Dermis microvascular lymphatic vessel endothelial cell (primary cell): ENCODE measurements at places on chromosomes 6 and 20. TPM values are rescaled to one million over a fixed set of nuclear protein-coding genes. Genes with fewer than 3 reads are reported as not detected.

DNA sequence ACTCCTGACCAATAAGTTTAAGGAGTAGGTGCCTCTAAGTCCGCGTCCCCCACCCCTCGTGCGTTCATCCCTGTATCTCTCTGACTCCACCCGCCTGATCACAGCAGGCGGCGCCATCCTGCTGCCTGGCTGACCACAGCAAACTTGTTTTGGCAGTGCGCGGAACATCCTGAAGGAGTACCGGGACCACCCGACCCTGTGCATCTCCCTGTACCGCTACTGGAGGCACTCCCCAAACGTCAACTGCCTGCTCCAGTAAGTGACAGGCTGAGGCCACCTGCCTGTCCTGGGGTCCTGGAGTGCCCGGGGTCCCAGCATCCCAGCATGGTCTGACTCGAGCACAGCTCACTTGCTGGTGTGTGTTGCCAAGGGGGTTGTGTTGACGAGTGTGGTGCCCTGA, 19.0 kb downstream of the PNLDC1 start:
- no peak for DNase-seq

- no peak for DNase-seq
Observed at GRCh38 chr20:63456429-63457284, 15.8 kb downstream of the KCNQ2 start.

DNA sequence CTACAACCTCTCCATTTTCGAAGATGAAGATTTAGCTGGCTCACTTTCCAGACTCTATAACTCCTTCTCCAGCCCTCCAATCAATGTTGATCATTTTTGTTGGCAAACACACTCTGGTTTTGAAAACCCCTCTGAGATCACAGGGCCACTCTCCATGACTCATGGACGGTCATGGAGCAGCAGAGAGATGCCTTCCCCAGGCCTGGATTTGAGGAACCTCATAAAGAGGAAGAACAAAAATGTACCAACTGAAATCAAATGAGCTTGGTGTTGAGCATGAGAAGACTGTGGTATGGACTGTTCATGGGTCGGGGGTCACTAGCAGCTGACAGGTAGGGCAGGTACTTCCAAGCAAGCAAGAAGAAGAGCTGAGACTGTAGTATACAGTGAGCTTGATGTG, 112.8 kb upstream of the INSM1 start:
- DNase-seq = no peak

- DNase-seq = no peak
Observed at GRCh38 chr6:114169763-114170162, 173.1 kb downstream of the HS3ST5 start.

DNA sequence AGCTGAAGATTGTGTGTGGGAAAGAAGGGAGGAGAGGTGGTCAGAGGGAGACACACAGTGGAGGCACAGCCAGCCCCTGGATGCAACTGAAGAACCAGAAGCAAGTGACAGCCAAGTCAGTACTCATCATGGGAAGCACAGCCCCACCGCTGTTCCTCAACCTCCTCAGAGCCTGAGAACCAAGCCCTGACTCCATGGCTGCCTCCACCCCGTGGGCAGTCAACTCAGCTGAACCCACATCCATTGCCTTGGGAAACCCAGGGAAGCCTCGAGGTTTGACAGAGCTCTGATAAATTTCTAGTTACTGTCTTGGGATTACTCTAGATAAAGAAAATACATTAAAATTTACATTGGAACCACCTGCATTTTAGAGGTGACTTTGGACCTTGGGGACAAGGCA, 29.6 kb downstream of the ALDH5A1 start:
- DNase-seq = no peak

GRCh38 chr6:33206027-33206863, 1.8 kb downstream of the HSD17B8 start:
- DNase-seq = no peak

DNA sequence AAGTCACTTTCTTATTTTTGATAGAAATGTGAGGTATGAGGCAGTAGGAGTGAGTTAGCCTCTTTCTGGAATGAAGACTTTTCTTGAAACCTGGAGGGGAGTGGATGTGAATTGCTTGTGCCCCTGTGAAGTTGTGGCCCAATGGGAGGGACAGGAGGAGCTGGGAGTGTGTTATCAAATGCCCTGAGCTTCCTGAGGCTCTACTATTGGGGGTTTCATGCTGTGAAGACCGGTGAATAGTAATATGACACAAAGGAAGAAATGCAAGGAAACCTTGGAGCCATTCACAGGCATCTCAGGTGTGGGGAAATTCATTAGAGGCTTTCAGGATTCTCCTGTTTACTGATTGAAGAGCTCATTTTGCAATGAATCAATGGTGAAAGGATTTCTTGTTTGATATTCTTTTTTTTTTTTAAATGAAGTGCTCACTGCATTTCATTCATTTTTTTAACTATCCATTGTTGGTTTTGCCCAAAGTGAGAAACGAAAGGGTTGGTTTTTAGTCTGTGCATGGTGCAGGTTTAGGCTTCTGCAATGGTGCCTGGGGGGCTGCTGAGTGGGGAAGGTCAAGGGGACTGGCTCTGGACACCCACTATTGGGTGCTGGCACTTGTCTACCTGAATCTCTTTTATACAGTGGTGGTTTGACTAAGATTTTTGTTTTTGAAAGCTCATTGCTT, 8.2 kb downstream of the RNF144B start:
- no peak for DNase-seq

DNA sequence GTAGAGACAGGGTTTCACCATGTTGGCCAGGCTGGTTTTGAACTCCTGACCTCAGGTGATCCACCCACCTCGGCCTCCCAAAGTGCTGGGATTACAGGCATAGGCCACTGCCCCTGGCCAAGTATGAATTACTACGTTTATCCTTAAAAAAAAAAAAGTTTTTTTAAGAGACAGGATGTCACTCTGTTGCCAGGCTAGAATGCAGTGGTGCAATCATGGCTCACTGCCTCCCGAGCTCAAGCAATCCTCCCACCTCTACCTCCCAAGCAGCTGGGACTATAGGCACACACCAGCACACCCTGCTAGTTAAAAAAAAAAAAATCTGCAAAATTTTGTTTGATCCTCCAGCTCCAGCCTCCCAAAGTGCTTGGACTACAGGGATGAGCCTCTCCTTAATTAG, 23.1 kb downstream of the IYD start:
- DNase-seq = no peak

- DNase-seq = no peak
Observed at GRCh38 chr6:89270951-89271721, 44.0 kb downstream of the GABRR2 start.

DNA sequence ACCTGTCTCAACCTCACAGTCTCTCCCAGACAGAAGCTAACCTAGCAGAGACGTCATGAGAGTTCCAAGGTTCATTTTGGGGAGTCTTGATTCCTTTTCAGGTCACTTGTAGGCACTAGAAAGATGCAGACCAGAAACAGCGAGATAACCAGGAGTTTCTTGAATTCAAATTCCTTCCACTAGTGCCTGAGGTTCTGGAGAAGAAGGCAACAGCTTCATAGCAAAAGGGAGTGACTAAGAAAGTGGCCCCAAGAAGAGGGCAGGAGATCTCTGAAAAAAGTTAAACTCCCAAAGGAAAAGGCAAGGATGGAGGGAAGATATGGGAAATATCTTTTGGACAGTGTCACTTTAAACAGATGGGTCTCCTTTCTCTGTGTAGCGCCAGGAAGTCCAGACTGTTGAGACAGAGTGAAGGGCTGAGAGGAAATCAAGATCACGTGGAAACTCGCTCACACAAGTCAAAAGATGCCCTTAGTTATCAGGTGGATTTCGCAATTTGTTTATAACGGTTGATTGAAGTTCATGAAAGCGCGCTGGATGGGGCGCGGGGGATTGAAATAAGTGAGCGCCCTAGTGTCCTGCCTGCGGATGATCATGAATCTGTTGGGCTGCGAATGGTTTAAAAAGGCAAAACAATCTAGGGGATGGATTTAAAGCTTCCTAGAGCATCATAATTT, 4.8 kb upstream of the PRSS16 start:
- DNase-seq = no peak

DNA sequence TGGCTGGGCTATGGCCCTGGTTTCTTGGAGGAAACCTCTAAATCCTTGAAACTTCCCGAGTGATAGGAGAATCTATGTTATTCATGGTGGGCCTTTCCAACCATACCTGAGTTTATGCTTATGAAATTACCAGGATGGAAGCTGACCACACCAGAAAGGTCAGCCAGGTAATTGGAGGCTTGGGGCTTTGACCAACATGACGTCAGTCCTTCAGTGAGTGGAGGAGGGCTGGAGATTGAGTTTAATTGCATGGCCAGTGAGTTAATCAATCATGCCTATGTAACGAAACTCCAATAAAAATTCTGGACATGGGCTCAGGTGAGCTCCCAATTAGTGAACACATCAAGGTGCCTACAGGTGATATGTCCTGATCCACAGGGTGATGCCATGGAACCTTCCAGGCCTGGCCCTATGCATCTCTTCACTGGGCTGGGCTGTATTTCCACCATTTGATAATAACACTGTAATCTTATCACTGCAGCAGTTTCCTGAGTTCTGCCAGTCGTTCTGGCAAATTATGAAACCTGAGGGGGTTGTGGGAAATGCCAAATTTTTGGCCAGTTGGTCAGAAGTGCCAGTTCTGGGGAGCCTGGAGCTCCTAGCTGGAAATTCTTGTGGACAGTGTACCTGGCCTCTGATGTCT, 106.5 kb downstream of the CDH26 start:
- no peak for DNase-seq

DNA sequence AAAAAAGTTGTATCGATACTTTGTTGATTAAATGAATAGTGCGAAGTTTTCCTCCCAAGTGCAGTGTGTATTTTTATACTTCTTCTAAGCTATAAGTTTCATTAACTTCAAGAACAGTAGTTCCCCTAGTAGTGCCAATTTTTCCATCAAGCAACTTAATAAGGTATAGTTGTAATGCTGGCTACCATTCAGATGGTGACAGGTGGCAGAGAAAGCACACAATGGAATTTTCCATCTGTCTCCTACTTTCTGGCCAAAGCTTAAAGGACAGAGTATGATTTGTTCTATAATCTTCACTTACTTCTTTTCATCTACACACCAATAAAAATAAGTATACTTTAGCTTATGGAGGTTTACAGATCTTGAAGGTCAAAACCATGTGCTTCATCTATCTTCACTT, 431.1 kb downstream of the NKAIN2 start:
- DNase-seq = no peak

GRCh38 chr20:15265581-15266309, 928.3 kb upstream of the FLRT3 start:
- DNase-seq = no peak

- no peak for DNase-seq
Observed at GRCh38 chr6:167708501-167709094, 118.1 kb upstream of the AFDN start.

DNA sequence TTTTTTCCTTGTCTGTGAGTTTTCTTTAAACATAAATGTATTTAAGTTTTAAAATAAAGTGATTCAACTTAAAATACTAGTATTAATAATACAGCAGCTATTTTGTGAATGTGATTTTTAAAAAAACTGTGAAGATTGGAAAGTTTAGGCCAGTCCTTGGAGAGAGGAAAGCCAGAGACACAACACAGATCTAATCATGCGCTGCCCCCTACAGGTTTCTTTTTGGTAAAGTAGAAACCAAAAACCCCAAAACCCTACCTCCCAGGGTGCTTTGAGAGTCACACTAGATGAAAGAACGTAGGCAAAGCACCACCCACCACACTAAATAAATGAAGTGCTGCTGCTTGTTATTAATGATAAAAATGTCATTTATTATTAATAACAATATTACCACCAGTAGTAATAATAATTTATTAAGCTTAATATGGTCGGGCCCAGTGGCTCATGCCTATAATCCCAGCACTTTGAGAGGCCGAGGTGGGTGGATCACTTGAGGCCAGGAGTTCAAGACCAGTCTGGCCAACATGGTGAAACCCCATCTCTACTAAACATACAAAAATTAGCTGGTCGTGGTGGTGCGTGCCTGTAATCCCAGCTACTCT, 33.7 kb downstream of the SLC9A8 start:
- peak; percentile 56 for DNase-seq

GRCh38 chr6:148225871-148226270, 116.8 kb upstream of the SASH1 start:
- DNase-seq = no peak

- DNase-seq = no peak
Observed at GRCh38 chr6:89948876-89949275, 54.6 kb downstream of the GJA10 start.

- peak; percentile 47 for DNase-seq
Observed at GRCh38 chr6:113306552-113307145, 550.5 kb upstream of the MARCKS start.

GRCh38 chr6:135052939-135053338, 1.7 kb downstream of the HBS1L start:
- DNase-seq = no peak

GRCh38 chr6:33634946-33635345, 13.8 kb downstream of the ITPR3 start:
- no peak for DNase-seq

- no peak for DNase-seq
Observed at GRCh38 chr6:31831350-31832215, 4.0 kb downstream of the HSPA1B start.

GRCh38 chr6:52877168-52877567, 32.3 kb downstream of the GSTA3 start:
- no peak for DNase-seq

DNA sequence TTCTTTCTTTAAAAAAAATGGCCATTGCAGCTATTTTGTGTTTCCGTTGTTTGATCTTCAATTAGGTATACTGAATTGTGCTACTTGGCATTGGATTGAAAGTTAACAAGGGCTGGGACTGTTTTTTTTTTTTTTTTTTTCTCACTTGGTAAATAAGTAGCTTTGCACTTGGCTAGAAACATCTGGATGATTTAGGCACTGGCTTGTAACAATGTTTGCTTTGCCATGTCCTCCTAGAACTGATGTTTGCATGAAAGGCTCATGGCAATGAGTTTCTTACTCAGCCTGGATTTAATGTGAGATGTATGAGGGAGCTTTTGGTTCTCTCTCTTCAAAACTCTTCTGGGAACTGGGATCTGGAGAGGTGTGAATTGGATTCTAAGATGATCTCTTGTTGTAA, 414.1 kb downstream of the CDH26 start:
- DNase-seq = no peak

SNX9 gene
- 36.2 and 53.7 TPM in 2 replicates for total RNA-seq

ANGPT4 gene
- not detected in 2 replicates for total RNA-seq

GMPR gene
- 10.9 and 13.6 TPM in 2 replicates for total RNA-seq

MUCL3 gene
- total RNA-seq = not detected in 2 replicates

ZNF311 gene
- under 0.01 and 0.13 TPM in 2 replicates for total RNA-seq

ADGRG6 gene
- 3.3 and 7.6 TPM in 2 replicates for total RNA-seq

PNPLA1 gene
- not detected in 2 replicates for total RNA-seq

KCNK17 gene
- total RNA-seq = not detected in 2 replicates

THBD gene
- 7.7 and 9.6 TPM in 2 replicates for total RNA-seq

COQ3 gene
- 2.9 and 5.5 TPM in 2 replicates for total RNA-seq

FAM83D gene
- total RNA-seq = 22.3 and 22.6 TPM in 2 replicates

RFX6 gene
- total RNA-seq = not detected in 2 replicates

DEFB132 gene
- total RNA-seq = not detected in 2 replicates
